AG04450 (cell line): ENCODE measurements at places on chromosomes 1 and 21.

DNA sequence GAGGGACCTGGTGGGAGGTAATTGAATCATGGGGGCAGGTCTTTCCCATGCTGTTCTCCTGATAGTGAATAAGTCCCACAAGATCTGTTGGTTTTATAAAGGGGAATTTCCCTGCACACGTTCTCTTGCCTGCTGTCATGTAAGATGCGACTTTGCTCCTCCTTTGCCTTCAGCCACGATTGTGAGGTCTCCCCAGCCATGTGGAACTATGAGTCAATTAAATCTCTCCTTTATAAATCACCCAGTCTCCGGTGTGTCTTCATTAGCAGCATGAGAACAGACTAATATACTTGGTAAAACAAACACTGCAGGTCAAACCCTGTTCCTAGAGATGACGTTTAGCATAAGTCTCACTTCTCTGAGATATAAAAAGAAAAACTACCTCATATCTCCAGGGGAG lies 148.3 kb downstream of the MATN1 start:
- no peak for DNase-seq

DNA sequence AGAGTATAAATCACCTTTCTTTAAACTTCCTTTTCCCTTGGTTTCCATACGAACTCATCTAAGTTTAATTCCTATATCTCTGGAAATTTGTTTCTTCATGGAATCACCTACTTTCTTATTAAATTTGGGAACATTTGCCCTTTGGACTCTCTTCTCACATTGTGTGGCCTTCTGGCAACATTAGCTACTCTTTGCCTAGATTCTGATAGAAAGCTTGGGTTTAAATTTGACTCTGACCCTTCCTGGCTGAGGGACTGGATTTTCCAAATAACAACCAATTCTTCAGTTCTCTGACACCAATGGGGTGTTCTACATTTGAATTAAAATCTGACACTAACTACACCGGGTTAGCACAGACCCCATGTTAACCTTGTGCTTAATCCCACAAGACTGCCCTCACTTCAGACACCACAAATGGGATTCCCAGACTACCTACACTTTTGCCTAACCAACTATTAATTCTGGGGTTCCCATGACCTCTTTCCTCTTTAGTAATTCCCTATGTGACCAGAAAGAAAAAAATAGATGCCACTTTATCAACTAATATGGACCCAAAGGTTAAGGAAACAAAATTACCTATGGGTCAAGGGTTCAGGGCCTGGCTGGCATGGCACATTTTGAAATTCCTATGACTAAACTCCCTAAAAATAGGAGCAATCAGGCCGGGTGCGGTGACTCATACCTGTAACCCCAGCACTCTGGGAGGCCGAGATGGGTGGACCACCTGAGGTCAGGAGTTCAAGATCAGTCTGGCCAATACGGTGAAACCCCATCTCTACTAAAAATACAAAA lies 9.7 kb upstream of the THEM4 start:
- no peak for DNase-seq

DNA sequence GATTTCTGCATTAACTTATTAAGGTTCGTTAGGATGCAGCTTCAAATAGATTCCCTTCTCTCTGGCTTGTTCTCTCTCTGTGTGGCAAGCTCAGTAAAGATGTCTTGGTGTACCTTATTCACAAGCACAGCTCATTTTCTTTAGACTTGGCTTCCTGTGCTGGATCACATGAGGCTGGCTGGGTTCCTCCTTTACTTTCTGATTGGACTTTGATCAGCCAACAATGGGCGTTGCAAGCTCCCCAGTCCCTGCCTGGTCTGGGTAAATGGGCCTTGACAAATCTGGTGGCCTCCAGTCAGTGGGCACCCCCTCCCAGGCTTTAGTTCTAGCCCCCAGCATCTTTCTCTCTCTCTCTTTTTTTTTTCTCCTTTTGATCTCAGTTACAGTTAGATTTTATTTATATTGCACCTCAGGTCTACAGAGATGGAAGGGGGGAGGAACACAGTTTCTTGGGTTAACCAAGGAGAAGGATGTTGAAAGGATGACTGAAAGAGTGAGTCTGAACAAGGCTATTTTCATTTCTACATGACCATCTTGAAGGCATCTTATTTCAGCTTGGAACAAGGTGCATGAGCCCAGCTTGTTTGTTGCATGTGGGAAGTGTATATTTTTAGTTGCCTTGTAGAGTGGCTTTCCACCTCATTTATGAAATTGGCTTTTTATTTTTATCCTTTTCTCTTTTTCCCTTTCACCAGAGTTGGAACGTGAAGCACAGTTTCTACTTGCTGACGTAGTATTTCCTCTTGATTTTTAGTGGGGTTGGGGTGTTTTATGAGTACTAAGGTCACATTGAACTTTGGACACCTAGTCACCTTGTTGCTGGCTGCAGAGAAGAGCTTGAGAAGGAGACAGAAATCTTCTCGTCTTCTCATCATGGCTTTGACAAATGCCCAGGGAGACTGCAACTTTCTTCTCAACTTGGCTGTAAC lies 77.1 kb downstream of the PBX1 start:
- DNase-seq = no peak

- no peak for DNase-seq
Observed at GRCh38 chr1:63601912-63602311, 8.7 kb downstream of the PGM1 start.

DNA sequence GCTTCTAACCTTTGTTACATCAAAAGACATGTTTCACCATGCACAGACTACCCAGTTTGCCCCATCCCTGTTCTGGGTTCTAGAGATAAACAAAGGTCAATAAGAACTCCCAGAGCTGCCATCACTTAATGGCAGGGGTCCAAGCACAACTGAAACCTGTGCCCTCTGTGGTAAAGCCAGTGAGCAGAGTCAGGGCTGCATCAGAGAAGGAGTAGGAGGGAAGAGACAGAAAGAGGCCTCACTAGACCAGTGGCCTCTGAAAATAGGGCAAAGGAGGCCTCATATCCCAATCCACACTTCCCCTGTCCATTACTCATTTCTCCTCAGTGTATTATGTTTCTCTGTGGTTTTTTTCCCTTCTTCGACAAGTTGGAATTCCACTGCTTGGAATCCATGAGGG lies 10.2 kb downstream of the ATP1A2 start:
- no peak for DNase-seq

- no peak for DNase-seq
Observed at GRCh38 chr1:76433526-76433925, 359.0 kb downstream of the ST6GALNAC3 start.
